ENCODE measurements at places on chromosomes 7 and 10.

GRCh38 chr10:1274111-1274661, 218.0 kb downstream of the WDR37 start:
- DNase-seq = no peak

- no peak for DNase-seq
Observed at GRCh38 chr7:43585562-43585961, 2.7 kb downstream of the STK17A start.

DNA sequence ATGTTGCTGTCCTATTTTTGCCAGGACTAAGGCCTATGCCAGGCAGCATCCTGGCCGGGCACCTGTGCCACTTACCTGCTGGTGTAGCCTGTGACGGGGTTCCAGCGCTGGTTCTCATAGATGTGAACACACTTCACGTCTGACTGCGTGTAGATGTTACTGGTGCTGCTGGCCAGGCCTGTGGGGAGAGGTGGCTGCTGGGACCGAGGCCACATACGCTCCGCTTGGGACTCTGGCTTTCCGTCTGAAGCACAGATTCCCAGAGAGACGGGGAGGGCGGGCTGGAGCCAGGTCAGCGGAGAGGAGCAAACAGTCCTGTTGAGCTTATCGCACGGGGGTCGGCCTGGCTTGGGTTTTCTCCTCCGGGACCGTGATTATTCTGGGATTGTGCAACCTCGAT, 16.7 kb downstream of the BHLHA15 start:
- peak; percentile 22 for DNase-seq

DNA sequence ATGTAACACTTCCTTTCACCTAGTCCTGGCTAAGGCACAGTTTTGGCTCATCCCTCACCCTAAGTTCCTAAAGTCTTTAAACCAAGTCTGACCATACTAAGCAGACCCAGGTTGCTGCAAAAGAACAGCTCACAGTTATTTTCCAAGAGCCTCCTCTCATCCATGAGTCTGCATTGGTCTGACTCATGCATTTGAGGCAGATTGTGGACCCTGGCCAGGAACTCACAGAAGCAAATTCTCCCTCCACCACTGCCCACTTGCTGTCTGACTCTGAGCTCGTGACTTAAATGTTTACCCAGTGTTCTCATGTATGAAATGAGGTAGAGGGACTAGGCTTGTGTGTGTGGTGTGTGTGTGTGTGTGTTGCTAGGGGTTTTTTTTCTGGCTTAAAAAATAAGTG, 1272.8 kb downstream of the TYW1 start:
- DNase-seq = no peak

DNA sequence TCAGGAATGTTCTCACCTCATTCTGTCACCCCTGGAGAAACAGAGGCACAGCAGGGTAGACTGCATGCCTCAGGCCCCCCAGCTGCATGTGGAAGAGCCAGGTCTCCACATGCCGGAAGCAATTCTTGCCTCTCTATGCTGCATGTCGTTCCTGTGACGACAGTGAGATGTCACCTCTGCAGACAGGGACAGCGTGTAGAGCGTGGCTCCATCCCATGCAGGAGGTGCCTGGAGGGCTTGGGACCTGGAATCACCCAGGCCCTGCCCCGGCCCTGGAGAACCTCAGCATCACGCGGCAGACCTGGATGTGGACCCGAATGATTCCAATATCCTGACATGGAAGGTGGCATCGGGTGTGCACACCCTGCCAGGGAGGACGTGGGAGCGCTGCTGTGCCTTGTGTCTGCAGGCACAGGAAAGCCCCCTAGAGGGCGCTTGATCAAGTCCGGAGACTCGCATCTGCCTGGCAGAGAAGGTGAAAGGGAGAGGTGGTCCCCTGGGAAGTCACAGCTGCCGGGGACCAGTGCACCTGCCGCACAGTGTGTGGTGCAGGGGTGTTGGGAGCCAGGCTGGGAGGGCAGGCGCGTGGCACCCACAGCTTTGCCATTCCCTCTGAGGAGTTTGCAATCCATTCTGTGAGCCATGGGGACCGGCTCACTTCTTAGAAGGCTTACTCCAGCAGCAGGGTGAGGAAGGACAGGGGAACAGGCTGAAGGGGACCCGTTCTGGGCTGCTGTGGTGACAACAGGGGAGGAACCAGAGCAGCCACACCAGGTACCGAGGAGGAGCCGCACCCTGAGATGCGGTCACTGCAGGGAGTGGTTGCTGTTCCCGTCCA, 45.3 kb upstream of the EN2 start:
- no peak for DNase-seq

- DNase-seq = no peak
Observed at GRCh38 chr10:72567421-72567820, 58.5 kb downstream of the MICU1 start.

DNA sequence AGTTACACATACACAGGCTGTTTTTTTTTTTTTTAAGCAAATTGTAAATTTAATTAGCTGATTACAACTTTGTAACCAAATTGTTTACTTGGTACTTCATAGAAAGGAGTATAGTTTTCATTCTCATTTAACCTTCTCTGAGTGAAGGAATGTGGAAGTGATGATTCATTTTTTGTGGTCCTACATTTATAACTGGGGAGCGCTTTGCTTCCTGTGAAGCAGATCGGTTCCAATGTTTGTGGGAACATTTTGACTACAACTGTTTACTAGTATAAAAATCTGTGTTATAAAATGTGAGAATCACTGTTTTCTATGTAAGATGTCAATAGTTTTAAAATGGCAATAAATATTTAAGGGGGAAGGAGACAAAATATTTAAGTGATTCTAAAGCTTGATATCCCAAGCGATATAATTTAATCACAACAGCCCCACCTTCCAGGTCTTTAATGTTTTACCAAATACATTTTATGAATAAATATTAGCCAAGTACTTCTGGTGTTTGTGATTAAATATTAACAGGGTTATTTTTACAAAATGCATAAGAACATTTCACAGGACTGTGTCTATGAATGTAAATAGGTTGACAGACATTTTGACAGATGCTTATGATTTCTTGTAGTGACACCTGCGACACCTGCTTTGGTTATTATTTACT, 57.1 kb downstream of the NXPH1 start:
- DNase-seq = no peak

GRCh38 chr7:106452031-106452851, 167.5 kb upstream of the NAMPT start:
- no peak for DNase-seq

DNA sequence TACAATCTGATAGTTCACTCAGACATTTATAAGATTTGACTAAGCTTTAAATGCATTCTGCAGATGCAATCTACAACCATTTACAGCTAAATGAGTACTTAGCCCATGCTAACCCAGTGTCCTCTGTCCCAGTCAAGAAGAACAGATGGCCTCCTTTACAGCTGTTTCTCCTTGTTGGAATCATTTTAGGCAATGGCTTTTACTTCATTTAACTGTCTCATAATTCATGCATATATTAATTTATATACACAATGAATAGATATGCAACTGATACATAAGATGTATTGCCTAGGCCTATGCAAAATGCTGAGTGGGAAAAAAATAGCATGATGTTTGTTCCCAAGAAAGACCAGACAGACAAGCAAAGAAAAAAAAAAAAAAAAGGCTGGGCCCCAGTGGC, 82.2 kb downstream of the TSPAN12 start:
- no peak for DNase-seq

GRCh38 chr7:139886899-139887298, 57.8 kb downstream of the TBXAS1 start:
- no peak for DNase-seq

- no peak for DNase-seq
Observed at GRCh38 chr7:115968171-115968570, 62.4 kb downstream of the TFEC start.

GRCh38 chr7:131556909-131557651, 652 bp upstream of the PODXL start:
- DNase-seq = no peak
